ENCODE measurements at places on chromosomes 11 and 22. TPM values are rescaled to one million over a fixed set of nuclear protein-coding genes. Genes with fewer than 3 reads are reported as not detected.
A peak's percentile ranks its signal among the peaks of the same experiment; 100 is the strongest.

GRCh38 chr11:44136176-44136945 lies 40.9 kb downstream of the EXT2 start:
- no peak overlapping the region for H3K4me3 ChIP-seq
- H3K4me1 ChIP-seq, result peaks cover 4% of the 10 kb centered on the region
- no peak overlapping the region for H3K27ac ChIP-seq

- no peaks in the 10 kb centered on the region for H3K4me1 ChIP-seq
- H3K27me3 ChIP-seq, result no peaks in the 10 kb centered on the region
- H3K27ac ChIP-seq, result no peak overlapping the region
Measured at GRCh38 chr22:45597460-45598192, 74.0 kb upstream of the ATXN10 start.

- no peaks in the 10 kb centered on the region for H3K4me1 ChIP-seq
- H3K36me3 ChIP-seq, result no peaks in the 10 kb centered on the region
Measured at GRCh38 chr22:48257685-48258055, 1495.2 kb downstream of the TBC1D22A start.

DNA sequence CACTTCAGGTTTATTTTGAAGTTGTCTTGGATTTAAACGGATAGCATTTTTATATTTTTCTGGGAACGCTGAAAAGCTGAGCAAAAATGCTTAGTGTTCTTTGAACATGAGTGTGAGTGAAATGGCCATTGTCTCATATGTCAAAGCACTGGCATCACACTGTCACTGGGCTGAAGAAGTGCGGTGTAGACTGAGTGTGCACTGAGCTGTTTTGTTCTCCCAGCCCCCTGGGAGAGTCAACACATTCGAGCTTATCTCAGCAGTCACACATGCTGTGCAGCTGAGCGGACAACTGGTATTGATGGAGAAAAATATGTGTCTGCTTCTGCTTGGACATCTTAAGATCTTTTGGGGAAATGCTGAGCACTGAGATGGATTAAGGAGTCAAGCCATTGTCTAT lies 90.8 kb downstream of the TECTA start:
- H3K4me3 ChIP-seq, result no peak overlapping the region
- H3K36me3 ChIP-seq, result no peaks in the 10 kb centered on the region
- no peaks in the 10 kb centered on the region for H3K4me1 ChIP-seq
- H3K27me3 ChIP-seq, result peaks cover 13% of the 10 kb centered on the region
- no peak overlapping the region for H3K27ac ChIP-seq

GRCh38 chr11:33507967-33508366 lies 192.7 kb downstream of the C11orf91 start:
- DNase-seq, result peak; percentile 53
- H3K27me3 ChIP-seq, result no peaks in the 10 kb centered on the region
- no peaks in the 10 kb centered on the region for H3K4me1 ChIP-seq
- H3K36me3 ChIP-seq, result no peaks in the 10 kb centered on the region

- no peaks in the 10 kb centered on the region for H3K4me1 ChIP-seq
- H3K27me3 ChIP-seq, result no peaks in the 10 kb centered on the region
- H3K36me3 ChIP-seq, result no peaks in the 10 kb centered on the region
- no peak overlapping the region for H3K27ac ChIP-seq
- H3K4me3 ChIP-seq, result no peak overlapping the region
Measured at GRCh38 chr11:6864438-6864837, 1.6 kb downstream of the OR10A2 start.

- no peaks in the 10 kb centered on the region for H3K36me3 ChIP-seq
- no peak overlapping the region for H3K4me3 ChIP-seq
- DNase-seq, result no peak
Measured at GRCh38 chr11:81380395-81380794, 1353.3 kb downstream of the FAM181B start.

DNA sequence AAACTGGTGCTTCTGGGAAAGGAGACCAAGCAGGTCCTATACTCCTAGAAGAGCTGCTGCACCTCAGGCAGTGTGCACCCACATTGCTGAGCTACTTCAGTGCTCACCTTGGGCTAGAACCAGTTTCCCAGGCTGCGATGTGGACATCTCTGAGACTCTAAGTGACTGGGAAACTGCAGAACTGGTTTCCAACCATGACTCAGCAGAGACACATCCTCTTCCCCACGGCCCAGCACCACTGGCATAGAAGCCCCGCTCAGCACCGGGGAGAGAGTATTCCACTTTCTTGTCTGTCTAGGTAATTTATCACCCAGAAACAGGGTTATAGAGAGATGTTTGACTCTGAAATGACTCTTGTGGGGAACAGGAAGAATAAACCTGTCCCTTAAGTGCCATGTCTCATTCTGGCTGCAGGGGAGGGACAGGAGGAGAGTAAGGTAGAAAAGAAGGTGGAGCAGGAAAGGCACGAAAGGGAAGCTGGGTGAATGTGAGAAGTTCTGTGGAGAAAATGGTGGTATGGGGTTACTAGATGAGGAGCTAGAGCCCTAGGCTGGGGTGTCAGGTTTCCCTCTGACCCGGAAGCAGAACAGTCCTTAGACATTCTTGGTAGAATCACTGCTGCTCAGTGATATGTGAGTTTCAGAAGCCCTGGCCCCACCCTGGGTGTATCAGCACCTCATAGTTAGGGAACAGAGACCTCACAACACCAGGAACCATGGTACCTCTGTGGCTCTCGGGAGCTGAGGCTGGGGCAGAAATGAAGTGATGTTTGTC lies 340.4 kb upstream of the NCAM1 start:
- H3K27ac ChIP-seq, result no peak overlapping the region
- no peak overlapping the region for H3K4me3 ChIP-seq
- no peaks in the 10 kb centered on the region for H3K4me1 ChIP-seq
- no peaks in the 10 kb centered on the region for H3K27me3 ChIP-seq
- DNase-seq, result no peak

GRCh38 chr11:133134314-133135173 lies 397.8 kb downstream of the OPCML start:
- no peak overlapping the region for H3K4me3 ChIP-seq
- H3K27me3 ChIP-seq, result no peaks in the 10 kb centered on the region
- H3K36me3 ChIP-seq, result no peaks in the 10 kb centered on the region
- H3K27ac ChIP-seq, result no peak overlapping the region
- DNase-seq, result peak; percentile 4

DNA sequence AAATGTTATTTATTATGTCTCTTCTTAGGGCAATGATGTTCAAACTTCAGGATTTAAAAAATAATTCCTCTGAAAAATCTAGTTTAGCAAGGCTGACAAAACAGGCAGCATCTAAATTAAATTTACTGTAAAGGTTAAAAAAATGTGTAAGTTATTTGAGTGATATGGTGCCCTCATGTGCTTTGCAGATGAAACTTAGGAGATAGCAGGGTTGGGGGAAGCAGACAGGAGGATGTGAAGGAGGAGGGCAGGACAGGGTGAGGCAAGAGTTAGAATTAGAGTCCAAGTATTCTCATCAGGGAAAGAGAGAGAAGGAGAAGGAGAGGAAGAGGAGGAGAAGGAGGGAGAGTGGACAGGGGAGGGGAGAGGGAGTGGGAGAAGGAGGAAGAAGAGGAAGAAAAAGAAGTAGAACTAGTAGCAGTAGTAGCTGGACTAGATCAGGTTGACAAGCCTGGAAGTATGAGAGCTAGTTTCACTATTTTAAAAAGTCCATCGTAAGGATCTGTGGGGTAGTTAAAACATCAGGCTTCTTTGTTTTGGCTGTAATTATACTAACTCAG lies 141.2 kb upstream of the SESN3 start:
- H3K27me3 ChIP-seq, result peaks cover 6% of the 10 kb centered on the region
- no peak for DNase-seq
- H3K36me3 ChIP-seq, result no peaks in the 10 kb centered on the region
- H3K4me1 ChIP-seq, result no peaks in the 10 kb centered on the region
- H3K27ac ChIP-seq, result no peak overlapping the region

- no peak overlapping the region for H3K4me3 ChIP-seq
- H3K36me3 ChIP-seq, result no peaks in the 10 kb centered on the region
- no peak overlapping the region for H3K27ac ChIP-seq
- H3K4me1 ChIP-seq, result no peaks in the 10 kb centered on the region
Measured at GRCh38 chr11:109405671-109406070, 16.3 kb upstream of the C11orf87 start.

DNA sequence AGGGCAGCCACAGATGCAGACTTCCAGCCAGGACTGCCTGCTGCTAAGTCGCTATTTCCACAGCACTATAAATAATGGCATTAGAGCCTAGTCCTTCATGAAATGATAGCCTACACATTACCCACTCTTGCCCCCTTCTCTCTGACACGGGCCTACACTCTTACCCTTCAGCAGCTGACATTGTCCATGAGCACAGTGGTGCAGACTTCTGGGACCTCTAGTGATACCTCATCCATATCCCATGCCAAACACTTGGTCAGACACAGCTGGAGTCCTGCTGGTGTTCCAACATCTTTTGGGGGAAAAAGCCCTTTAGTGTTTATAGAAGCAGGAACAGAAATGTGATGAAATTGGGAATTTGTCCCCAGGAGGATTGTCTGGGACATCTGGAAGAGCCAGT lies 43.4 kb upstream of the RAB1B start:
- DNase-seq, result no peak
- peaks cover 25% of the 10 kb centered on the region for H3K36me3 ChIP-seq
- H3K4me1 ChIP-seq, result no peaks in the 10 kb centered on the region
- H3K4me3 ChIP-seq, result no peak overlapping the region

DNA sequence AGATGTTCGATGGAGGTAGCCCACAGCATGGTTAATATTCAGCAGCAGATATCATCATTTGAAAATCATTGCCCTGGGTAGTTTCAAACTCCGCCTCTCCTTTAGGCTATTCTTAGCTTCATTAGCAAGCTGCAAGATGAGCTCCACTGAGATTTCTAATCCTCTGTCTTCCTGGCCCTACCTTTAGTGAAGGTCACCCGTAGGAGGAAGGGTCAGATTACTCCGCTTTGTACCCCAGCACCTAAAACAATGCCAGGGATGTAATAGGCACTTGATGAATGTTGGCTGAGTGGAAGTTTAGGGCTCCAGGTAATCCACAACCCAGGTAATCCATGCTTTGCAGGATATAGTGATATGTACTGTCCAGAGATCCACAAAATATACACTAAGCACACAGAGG lies 260.1 kb upstream of the MTNR1B start:
- no peak for DNase-seq
- H3K27ac ChIP-seq, result no peak overlapping the region
- no peaks in the 10 kb centered on the region for H3K4me1 ChIP-seq

MPZL2 gene
- total RNA-seq, result not detected

SAA4 gene
- not detected for total RNA-seq

Measured in IMR-90 (cell line).